ENCODE measurements at places on chromosomes 4 and X. TPM values are rescaled to one million over a fixed set of nuclear protein-coding genes. Genes with fewer than 3 reads are reported as not detected.
A peak's percentile ranks its signal among the peaks of the same experiment; 100 is the strongest.

Gene IQSEC2
- 4.1 TPM for polyA plus RNA-seq

Gene IBSP
- not detected for polyA plus RNA-seq

Gene GUCY1A1
- polyA plus RNA-seq = 0.32 TPM

Gene GNPDA2
- polyA plus RNA-seq = 12.9 TPM

Gene USP53
- polyA plus RNA-seq = 10.4 TPM

DNA sequence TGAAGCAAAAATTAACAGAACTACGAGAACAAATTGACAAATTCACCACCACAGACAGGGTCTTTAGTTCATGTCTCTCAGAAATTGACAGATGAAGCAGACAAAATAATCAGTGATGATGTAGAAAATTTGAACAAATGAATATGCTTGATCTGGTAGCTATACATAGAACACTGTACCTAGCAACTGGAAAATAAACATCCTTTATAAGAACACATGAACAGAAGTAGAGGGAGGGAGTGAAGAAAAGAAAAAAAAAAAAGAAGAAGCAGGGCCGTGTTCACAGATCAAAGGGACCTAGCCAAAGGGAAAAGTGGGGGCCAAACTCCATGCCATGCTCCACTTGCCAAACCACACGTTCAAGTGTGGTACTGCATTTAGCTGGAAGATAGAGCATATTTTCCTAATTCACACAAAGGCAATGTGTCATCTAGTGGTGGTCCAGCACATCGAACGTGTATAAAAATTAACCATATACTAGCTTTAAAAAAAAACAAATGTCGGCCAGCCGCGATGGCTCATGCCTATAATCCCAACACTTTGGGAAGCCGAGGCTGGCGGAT is 5.6 kb upstream of the THOC2 start:
- DNase-seq = no peak

DNA sequence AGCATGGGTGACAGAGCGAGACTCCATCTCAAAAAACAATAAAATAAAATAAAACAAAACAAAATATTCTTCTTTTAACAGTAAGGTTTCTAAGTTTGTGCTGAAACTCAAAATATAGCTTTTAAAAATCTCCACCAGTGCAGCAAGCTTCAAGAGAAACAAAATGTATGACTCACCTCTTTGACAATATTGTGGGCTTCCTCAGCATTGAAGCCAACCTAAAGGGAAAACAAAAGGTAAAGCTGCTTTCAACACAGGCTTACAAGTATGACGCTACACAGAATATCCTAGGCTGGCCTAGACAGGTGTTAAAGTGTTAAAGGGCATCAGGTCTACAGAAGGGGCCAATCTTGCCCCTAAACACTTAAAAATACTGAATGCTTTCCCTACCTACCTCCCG is 1.2 kb downstream of the DYNLT3 start:
- peak; percentile 73 for DNase-seq

DNA sequence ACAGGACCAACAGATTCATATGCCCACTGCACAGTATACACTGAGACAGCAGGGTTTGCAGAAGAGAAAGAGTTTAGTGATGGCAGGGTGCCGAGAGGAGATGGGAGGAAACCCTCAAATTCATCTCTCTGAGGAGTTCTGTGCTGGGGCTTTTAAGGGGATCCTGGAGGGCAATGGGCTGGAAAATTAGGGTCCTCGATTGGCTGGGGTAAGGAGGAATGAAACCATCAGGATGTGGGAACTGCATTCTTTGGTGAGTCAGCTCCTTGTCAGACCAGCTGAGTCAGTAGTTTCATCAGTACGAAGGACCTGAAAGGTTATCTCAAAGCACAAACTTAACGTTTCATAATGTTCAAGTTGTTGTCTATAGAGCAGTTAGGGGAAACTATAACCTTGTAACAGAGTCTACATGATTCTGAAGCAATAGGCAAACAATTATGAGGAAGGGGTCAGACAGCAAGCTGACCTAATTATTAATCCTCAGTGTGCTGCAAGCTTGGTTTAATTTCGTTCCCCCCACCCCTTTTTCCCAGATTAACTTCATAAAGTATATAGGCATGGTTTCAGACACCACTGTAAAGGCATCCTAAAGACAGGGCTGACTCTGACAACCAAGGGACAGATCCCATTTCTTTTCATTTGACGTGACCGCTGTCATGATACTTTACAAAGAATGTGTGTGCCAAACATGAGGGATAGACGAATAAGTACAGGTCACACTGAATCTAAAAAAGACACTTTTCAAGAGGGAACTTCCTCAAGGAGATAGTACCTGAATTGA is 1.5 kb upstream of the MSMO1 start:
- DNase-seq = peak; percentile 88

DNA sequence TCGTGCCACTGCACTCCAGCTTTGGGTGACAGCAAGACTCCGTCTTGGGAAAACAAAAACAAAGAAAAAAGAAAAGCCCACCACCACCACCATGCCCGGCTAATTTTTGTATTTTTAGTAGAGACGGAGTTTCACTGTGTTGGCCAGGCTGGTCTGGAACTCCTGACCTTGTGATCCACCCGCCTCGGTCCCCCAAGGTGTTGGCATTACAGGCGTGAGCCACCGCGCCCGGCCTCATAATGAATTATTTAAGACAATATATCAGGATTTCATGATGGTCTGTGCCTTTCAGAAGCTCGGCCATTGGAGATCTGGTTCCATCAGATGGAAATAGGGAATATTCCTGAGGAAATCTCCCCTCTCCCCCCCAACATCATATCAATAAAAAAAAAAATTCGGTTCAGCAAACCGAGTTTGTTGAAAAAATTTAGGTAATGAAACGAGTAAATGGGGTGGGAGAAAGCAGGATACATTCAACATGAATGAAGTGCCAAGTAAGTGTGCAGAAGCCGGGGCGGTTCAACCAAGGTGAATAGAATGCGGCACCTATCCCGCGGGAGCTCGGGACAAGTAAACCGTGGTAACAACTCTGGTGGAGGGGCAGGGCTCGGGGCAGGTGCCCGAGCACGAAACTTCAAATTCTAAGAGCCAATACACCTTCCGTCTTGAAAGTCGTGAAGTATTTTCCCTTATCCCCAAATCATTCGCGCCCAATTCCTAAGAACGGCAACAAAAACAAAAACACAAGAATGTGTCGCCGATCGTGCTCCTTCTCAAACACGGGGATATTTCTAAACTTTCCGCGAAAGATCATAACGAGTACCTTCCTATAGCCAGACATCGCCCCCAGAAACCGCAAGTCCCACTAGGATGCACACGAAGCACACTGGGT is 773 bp upstream of the TXLNG start:
- DNase-seq = no peak

DNA sequence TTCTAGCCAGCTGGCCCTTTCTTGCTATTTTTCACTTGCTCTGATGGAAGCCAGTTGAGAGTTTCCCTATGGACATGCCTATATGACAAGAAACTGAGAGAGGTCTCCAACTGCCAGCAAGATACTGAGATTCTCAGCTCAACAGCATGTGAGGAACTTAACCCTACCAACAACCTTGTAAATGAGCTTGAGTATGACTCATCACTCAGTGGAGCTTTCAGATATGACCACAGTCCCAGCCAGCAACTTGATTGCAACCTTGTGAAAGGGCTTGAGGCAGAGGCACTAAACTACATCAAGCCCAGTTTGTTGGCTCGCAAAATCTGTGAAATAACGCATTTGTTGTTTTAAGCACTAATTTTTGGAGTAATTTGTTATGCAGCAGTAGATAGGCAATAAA is 175.8 kb downstream of the COMMD8 start:
- DNase-seq = peak; percentile 23

DNA sequence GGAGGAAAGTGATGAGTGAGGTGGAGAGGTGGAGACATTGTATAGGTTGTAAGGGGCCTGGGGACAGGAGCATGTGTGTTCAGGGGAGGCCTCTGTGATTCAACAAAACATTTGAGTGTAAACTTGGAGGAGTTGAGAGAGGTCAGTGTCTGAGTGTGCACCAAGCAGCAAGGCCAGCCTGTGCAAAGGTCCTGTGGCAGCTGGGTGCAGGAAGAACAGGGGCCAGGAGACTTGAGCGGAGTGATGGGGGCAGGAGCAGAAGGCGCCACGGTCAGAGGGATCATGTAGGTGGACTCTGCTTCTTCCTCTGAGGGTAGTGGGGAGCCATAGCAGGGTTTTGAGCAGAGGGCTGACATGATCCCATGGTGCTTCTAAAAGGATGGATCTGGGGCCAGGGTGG is 9.6 kb upstream of the PSAPL1 start:
- DNase-seq = no peak

DNA sequence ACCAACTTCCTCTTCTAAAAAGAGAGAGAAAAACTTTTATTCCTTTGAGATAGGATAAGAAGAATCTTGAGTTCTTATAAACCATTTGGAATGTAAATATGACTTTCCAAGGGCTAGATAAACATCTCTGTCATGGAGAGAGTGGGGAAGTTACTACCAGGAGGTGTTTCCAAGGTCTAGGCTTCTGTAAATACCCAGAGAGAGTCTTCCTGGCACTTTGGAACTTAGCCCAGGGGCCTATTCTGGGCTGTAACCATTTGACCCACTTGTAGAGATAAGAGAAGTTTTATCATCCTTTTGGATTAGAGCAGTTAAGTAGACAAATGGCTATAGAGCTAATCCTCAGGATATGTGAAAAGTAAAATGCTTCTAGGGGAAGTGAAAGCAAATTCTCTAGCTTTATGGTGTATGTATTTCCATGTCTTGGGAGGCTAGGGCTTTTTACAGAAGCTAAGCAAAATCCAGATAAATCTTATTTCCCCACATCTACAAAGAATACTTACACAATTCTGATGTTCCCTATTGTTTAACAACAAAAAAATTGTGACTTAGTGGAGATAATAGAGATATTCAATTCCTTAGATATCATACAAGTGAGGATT is 51.1 kb downstream of the MCUB start:
- DNase-seq = no peak

- no peak for DNase-seq
Observed at GRCh38 chr4:92071587-92071986, 232.2 kb upstream of the GRID2 start.

GRCh38 chr4:6568148-6568547 is 6.8 kb upstream of the MAN2B2 start:
- DNase-seq = no peak

- DNase-seq = no peak
Observed at GRCh38 chr4:108833046-108833445, 70.2 kb upstream of the ETNPPL start.

GRCh38 chr4:6939761-6940743 is 30.4 kb downstream of the TBC1D14 start:
- no peak for DNase-seq

- no peak for DNase-seq
Observed at GRCh38 chr4:157358439-157358838, 137.9 kb downstream of the GRIA2 start.

DNA sequence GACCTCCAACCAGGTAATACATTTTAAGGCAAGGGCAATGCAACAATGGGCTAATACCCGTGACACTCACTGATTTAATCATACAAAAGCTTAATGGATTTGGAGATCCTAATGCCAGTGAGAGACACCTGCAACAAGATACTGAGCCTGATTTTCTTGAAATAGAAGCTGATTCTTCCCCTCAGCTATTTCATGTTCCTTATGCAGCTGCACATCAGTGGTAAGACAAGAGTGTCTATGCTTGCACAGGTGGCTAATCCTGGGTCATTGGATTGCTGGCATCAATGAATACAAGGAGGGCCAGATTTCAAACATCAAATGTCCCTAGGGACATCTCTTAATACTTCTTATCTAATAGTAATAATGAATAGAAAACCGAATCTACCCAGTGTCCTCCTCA is 139.7 kb downstream of the PPARGC1A start:
- DNase-seq = no peak

DNA sequence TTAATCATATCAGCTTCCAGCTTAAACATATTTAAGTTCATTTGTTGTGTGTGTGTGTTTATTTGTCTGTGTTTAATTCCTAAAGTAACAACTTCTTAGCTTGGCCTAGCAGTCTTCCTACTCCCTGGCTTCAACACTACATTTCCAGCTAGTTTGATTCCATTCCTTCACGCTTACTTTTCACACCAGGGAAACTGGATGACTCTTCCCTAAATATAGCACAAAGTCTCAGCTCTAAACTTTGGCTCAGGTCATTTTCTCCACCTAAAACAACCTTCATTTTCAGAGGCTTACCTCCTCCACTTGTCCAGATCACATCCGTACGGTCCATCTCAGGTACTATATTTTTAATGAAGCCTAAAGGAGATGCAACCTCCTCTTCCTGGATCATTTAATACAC is 94.4 kb downstream of the KCTD8 start:
- no peak for DNase-seq

DNA sequence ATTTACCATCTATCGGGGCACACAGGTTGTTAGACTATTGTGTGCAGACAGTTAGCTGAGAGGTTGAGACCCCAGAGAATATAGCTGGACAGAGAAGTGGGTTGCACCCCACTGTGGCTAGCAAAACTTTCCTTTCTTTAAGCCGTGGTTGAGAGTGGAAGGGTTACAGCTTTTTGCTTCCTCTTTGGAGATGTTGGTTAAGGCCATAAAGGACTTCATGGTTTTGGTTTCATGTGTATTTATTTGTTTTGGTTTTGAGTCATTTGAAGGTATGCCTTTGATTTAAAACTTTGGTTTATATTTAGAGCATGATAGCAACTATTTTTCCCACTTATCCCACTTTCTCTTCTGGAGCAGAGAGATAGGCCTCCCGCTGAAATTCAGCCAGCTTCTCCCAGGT is 274.3 kb upstream of the IL1RAPL1 start:
- no peak for DNase-seq

DNA sequence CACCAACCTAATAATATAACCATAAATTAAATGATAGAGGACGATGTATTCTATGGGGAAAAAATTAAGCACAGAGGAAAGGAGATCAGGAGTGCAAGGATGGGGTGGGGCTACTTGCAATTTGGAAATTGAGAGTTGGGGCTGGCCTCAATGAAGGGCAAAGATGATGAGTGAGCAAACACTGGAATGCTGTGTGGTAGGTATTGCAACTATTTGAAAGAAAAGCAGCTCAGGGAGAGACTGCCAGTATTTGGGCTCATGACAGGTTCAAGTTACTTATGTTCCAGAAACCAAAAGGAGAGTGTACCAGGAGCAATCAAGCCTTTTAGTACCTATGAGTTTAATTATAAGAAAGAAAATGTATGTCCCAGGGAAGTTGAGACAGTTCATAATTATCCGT is 47.4 kb downstream of the ASIC5 start:
- no peak for DNase-seq

DNA sequence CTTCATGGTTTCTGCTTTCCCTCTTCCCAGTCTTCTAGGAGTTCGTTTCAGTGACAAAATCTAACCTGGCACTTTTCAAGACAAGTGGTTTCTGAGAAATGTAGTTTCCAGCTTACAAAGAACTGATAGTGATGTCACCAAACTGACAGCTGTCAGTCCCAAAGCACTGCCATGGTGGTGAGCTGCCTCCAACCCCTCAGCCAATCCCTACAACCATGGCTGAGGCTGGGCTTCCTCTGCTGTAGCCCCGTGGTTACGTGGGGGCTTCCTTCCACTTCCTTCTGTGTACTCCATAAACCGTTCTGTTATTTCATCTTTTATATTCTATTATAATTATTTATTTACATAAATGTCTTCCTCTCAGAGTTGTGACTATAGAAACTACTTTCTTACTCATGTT is 198.6 kb upstream of the AGA start:
- DNase-seq = no peak
